ENCODE measurements at places on chromosomes 4 and X. TPM values are rescaled to one million over a fixed set of nuclear protein-coding genes. Genes with fewer than 3 reads are reported as not detected.

The PAGE2 gene
- total RNA-seq, result not detected

The SORCS2 gene
- 3.9 TPM for total RNA-seq

The RAB41 gene
- not detected for total RNA-seq

The ERAS gene
- total RNA-seq, result not detected

The SASH3 gene
- 1.7 TPM for total RNA-seq

The PRDM8 gene
- total RNA-seq, result 14.3 TPM

The INTU gene
- 10.0 TPM for total RNA-seq

The TBC1D9 gene
- total RNA-seq, result 10.0 TPM

The ANKRD17 gene
- total RNA-seq, result 46.2 TPM

The XPNPEP2 gene
- 3.4 TPM for total RNA-seq

The SHOX gene
- not detected for total RNA-seq

The NXT2 gene
- 2.4 TPM for total RNA-seq

Measured in sigmoid colon (tissue), 7 donors.